ENCODE measurements at places on chromosomes 3 and 15.

DNA sequence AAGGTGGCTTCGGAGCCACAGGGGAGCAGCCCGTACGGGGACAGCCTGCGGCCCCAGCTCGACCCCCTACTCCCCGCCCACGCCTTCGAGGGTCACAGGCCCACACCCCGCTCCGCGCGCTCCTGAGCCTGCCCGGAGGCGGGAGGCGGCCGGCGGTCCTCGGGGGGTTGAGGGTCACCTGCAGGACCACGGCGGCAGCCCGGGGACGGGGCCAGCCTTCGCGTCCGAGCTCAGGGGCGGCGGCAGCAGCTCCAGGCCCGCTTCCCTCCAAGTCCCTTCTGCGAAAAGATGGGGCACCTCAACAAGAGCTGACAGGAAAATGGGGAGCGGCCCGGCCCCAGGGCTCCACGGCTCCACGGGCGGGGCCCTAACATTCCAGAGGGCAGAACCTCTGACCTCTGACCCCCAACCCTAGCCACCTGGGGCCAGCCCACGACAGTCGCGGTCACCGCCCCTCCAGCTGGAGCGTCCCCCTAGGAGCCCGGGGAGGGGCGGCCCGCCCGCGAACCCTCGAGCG is 428 bp downstream of the LYSMD4 start:
- DNase-seq, result peak; percentile 56

GRCh38 chr3:54967731-54968161 is 39.9 kb upstream of the LRTM1 start:
- DNase-seq, result no peak

GRCh38 chr15:99683000-99683670 is 50.1 kb downstream of the LYSMD4 start:
- no peak for DNase-seq

GRCh38 chr15:98720577-98721565 is 72.5 kb downstream of the IGF1R start:
- DNase-seq, result no peak

- DNase-seq, result no peak
These were observed 632 bp downstream of the MTHFS start for GRCh38 chr15:79896131-79896633.

GRCh38 chr3:59809710-59810444 is 760.1 kb upstream of the CFAP20DC start:
- no peak for DNase-seq

DNA sequence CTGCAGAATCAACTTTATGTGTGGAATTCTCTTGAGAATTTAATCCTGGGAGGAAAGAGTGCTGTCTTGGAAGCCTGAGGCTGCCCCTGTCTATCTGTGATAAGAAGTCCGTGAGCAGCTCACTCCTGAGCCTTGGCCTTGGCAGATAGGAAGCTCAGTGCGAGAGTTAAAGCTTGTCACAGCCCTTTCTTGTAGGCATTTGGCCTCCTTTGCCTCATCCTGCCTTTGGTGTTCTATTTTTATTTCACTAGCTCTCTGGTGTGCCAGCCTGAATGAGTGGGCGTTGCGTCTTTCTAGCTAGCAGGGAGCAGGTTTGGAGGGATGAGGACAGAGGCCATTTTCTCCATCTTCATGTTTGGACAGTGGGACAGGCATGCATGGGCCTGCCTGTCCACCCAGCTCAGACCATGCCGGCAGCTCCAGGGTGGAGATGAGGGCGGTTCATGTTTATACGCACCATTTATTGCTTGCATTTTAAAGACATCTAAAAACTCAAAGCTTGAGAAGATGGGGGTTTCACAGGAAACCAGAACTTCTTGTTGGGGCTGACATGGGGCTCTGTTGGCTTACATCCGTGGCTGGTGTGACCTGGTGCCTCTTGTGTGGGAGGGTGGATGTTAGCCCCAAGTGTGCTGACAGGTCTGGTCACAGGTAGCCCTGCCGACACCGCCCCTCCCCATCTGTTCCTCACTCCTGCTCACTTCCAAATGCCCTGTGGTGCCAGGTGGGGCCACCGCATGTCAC is 29.8 kb downstream of the IRAK2 start:
- no peak for DNase-seq

DNA sequence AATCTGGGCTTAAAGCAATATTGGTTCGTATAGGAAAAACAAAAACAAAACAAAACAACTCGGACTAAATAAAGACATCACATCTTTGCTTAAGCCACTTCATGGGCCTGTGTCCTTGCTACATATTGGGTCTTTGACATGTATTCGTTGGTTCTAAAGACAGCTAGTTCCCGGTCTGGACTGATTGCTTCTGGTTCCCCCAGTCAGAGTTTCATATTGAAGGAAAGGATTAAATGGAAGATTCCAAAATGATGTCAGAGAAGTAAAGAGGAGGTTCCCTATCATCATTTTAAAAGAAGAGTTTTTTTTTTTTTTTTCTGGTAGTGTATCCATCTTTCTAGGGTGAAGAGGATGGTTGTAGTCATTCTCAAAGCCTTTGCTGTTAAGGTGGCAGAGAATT is 2.3 kb downstream of the OXSR1 start:
- DNase-seq, result no peak

DNA sequence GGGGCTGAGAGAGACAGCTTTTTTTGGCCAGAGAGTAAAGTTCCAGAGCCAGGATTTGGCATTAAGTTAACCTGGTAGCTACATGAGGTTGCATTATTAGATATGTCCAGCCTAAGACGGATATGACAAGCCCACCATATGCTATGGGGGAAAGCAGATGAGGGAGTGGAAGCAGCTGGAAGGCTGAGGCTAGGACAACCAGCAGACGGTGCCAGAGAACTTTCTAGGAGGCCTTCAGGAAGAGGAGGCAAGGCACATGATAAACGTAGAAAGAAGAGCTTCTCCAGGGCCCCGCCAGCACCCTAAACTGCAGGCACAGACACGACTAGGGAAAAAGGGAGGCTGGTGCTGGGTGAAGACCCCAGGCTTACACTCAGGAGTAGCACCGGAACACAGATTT is 87.0 kb downstream of the CTNNB1 start:
- no peak for DNase-seq

- DNase-seq, result no peak
These were observed 69.6 kb upstream of the STRIT1 start for GRCh38 chr3:155362808-155363689.

GRCh38 chr3:39064646-39065045 is 12.8 kb downstream of the WDR48 start:
- DNase-seq, result no peak

DNA sequence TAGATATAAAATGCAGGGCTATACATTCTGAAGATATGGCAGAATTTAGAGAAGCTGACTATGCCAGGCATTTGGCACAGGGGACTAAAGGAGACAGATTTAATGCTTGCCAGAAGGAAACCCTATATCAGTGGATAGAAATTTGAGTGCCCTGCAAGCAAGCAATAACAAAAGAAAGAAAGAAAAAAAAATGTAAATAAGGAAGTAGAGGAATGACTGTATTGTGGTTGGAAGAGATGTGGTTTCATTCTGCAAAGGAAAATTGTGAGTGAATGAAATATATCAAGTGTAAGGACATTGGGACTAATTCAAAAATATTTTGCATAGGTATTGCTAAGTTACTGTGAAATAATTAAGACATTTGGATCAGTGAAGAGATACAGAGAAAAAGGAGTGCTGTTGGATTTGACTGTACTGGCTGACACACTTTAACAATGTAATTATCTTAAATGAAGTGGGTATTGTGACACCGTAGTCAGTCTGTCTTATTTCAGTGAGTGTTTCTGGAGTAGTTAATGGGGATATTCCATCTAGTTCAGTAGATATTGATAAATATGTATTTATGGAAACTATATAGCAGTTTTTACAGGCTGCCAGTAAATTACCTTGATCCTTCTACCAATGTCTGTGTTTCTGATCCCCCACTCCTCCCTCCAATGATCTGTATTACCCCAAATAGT is 418.2 kb downstream of the CNTN4 start:
- no peak for DNase-seq

DNA sequence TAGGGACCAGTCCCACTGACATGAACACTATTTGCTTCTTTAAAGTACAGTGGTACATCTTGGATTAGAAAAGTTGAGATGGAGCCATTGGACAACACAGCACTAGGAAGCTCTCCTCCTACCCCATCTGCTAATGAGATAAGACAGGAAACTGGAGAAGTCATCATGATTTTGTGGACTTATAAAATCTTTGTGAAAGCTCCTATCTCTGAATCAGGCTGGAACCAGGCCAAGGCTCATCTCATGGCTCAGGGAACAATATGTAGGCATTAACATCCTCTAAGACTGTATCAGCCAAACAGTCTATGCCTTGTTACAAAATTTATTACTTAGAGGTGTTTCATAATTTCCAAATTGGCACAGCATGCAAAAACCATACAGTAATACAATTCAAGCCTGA is 84.1 kb downstream of the BOC start:
- no peak for DNase-seq

- no peak for DNase-seq
These were observed 275.0 kb downstream of the XXYLT1 start for GRCh38 chr3:194995922-194996321.

DNA sequence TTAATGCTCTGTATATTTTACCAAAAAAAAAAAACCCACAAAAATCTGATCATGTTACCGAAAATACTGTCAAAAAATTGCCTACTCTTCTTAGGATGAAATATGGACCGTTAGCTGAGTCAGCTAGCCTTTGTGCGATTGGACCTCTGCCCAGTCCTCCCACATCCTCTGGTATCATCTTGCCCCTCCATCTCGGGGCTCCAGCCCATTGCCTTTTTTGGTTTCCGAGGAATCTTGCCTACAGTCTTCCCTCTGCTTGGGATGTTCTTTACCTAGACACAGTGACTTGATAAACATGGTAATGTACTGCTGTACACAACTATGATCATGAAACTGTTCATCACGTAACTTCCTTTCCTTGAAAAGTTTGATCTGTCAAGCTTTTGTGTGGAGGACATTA is 371.4 kb downstream of the SV2B start:
- DNase-seq, result no peak

DNA sequence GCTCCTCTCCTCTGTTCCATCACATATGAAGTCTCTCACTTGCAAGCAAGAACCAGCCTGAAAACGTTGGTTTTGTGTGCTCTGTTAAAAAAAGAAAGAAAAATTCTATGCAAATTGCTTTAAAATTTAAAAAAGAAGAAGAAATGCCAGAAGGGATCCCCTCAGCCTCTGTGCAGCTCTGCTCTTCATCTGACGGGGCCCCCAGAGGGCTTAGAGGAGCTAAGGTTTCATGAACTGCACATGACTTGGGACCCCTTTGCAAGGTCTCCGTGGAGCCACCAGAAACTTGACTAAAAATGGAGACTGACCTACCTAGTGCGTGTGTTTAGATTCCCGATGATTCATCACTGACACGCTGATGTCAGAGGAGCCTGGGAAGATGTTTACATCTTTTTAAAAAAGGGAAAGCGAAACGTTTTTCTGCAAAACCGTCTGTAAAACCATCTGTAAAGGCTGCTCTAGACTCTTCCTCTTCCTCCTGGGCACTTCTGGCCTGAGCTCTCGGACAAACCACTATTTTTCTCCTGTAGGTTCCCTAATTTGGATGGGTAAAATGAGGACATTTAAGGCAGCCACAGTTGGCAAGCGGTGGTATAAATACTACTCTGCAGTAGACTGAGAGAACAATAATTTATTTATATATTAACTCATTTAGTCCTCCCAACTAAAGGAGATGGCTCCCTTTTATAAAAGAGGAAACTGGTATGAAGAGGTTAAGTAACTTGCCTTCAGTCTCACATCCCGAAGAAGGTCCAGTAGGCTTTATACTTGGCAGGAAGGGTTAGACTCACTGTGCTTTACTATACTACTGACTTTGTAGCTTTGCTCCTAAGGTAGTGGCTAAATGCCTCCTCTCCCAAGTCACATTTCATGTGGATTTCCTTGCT is 67.2 kb upstream of the POLG start:
- no peak for DNase-seq

DNA sequence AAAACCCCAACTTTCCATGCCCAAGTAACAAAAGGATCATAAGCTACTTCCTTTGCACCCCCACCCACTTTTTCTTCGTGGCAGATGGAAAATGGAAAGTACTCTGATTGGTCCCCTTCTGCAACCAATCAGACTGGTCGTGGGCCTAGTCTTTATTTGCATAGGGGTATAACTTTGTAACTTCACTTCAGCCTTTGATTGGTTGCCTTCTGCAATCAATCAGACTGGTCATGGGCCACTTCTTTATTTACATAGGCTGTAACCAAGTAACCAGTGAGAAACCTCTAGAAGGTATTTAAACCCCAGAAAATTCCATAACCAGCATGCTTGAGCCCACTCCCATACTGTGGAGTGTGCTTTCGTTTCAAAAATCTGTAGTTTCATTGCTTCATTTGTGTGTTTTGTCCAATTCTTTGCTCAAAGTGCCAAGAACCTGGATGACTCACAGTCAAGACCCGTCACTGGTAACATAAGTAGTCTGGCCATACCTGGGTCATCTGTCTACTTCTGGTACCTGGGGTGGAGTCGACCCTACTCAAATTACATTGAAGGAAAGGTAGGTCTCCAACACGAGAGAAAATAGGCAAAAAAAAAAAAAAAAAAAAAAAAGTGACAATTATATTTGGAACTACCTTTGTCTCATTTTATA is 41.9 kb downstream of the CMTM8 start:
- no peak for DNase-seq

DNA sequence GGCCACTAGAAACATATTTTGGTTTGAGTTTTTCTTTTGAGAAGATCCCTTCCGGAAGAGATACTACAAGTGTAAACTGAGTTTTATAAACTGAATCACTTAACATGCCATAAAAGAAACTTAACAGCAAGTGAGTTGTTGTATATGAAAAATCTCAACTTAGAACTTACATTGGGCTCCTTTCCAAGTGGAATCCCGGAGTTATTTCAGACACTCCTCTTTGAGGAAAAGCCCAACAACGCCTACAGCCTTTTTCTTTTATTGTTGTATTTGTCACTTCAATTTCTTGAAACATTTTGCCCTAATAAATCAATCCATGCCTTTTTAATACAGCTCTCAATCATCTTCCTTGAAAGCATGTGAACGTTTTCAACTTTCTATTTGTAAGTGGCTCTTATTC is 137.3 kb downstream of the FEZF2 start:
- no peak for DNase-seq

DNA sequence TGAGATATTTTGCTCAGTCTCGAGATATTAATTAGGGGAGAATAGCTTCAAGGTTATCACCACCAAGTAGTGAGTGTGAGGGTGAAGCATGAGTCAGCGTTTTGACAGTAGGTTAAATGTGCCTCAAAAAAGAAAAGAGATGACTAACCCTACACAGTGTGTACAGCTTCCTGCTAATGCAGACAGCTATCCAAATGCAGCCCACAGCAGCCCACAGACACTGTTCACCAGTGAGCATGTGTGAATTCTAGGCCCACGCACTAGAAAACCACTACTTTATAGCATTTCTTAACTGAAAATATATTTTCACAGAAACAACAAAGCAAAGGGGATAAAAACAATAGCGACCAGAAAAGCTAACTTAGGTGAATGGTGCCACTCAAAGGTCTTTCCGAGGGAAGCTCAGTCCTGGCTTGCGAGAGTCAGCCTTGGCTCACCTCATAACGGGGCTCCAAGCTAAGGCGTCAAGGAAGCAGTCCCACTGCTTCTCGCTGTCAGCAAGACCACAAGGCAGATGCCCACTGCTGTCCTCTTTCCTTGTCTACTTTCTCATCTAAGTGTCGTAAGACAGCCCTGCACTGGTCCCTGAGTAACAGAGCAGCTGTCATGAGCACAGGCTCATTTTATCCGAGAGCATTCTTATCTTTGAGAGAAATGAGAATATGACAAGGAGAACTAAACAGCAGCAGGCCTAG is 47.6 kb downstream of the TXNRD3 start:
- no peak for DNase-seq

All from HuH-7 (cell line).